Osteoblast (primary cell): ENCODE measurements at places on chromosomes 11 and 22. TPM values are rescaled to one million over a fixed set of nuclear protein-coding genes. Genes with fewer than 3 reads are reported as not detected.

Gene OR4C16
- total RNA-seq: not detected in 2 replicates

Gene HBE1
- not detected in 2 replicates for total RNA-seq

Gene CBLIF
- not detected in 2 replicates for total RNA-seq

Gene GRAP2
- total RNA-seq: not detected in 2 replicates

DNA sequence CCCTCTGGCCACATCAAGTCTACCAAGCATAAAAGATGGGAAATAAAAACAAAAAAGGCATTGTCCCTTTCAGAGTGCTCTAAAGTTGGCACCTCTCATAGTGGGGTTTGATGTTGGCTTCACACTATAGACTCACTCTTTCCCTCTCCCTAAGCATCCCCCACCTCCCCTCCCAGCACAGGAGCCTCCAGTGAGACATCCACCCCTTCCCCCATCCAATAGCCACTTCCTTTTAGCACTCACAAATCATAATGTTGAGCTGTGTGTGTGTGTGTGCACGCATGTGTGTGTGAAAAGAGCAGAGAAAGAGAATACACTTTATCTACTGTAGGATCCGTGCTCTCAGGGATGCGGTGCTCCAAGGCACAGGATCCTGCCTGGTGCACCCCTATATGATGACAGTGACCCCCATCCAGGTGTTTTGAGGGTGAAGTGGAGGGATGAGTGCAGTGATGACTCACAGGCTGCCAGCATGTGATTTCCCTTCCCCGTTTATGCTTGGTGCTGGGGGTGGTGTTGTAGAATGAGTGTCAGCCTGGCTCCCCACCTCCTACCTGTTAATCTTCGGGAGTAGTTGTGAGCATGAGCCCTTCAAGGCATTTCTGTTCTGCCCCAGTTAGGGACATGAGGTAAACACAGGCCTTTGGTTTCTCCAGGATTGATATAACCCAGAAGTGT lies 235.2 kb upstream of the B3GAT1 start:
- DNase-seq: no peak

- no peak for DNase-seq
Measured at GRCh38 chr22:37378642-37379058, 48.6 kb downstream of the ELFN2 start.

DNA sequence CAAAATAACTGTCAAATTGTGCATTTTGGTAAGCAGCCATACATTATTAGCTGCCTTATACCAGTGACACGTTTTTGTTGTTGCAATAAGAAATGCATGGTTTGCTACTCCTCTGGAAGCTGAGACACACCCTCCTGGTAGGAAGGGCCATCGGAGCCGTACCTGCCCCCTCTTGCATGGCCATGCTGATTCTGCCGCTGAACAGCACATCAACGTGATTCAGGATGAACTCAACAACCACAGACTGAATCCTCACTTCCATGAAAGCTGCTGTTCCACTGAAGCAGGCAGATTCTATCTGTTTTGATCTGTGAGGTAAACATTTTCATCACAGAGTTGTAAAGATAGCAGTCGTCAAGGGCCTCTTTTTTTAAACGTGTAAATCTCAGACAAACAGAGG lies 38.6 kb upstream of the TP53AIP1 start:
- no peak for DNase-seq

DNA sequence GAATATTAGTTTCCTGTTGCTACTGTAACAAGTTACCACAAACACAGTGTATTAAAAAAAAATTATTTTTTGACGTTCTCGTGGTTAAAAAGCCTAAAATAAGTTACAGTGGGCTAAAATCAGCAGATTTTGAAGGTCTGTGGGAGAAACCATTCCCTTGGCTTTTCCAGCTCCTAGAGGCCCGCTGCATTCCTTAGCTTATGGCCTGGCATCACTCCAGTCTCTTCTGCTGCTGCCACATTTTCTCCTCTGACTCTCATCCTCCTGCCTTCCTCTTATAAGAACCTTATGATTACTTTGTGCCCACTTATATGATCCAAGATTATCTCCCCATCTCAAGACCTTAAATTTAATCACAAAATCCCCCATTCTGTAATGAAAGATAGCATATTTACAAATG lies 392.7 kb downstream of the GUCY1A2 start:
- DNase-seq: no peak

DNA sequence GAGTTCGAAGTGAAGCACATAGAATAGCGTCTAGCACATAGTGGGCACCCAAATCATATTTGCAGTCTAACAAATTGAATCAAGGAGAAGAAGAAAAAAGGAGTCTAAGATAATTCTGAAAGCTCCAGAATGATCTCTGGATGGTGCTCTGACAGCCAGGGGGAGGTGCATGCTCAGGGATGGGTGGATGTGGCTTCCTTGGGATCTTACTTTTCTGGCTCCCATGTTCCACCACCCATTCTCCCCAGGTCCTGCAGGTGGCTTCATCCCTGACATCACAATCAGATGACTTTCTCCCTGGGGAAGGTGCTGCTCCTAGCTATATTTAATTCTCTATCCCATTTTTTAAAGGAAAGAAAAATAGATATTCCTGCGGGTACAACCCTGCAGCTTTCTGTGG lies 381.9 kb downstream of the CADM1 start:
- DNase-seq: no peak

GRCh38 chr11:120235024-120235628 lies 4.8 kb upstream of the POU2F3 start:
- DNase-seq: peak; percentile 94

DNA sequence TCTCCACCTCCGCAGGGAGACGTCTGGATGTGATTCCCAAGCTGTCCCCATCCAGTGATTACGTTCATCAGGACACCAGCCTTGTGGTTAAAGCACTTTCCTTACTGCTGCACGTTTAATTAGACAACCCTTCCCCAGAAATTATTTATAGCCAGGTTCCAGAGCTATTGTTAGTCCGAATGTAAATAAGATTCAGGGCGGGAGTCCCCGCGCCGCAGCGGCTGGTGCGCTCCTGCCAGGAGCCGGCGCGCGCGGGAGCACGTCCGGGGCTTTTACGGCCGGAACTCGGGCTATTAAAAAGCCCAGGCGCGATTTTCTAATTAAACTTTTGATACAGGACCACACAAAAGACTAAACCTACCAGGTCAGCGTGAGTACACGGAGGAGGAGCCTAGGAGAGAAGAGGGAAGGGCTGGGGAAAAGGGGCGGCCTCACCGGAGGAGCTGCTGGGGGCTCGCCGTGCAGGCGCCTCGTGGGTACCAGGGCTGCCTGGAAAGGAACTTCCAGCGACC lies 538.3 kb downstream of the OPCML start:
- DNase-seq: no peak

DNA sequence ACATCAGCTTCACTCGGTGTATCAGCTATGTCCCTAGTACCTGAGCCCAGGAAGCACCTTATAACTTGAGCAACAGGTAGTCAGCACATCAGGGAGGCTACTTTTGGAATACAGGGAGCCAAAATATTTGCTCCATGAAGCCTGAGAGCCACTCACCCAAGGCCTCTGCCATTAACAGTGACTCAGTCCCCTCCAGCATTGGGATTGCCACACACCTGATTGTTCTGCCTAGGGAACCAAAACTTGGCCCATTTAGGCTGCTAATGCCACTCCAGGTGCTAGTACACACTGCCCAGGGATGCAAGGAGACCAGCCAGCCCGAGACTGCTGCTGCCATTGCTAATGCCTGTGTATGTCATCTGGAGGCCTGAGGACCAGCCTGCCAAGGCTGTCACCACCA lies 773.6 kb upstream of the TENM4 start:
- no peak for DNase-seq

- peak; percentile 100 for DNase-seq
Measured at GRCh38 chr22:21735200-21736083, at the start of gene YPEL1. Gene YPEL1 (minus strand): TSS chr22:21735794. CDS start chr22:21710744, 25,050 bp downstream.

DNA sequence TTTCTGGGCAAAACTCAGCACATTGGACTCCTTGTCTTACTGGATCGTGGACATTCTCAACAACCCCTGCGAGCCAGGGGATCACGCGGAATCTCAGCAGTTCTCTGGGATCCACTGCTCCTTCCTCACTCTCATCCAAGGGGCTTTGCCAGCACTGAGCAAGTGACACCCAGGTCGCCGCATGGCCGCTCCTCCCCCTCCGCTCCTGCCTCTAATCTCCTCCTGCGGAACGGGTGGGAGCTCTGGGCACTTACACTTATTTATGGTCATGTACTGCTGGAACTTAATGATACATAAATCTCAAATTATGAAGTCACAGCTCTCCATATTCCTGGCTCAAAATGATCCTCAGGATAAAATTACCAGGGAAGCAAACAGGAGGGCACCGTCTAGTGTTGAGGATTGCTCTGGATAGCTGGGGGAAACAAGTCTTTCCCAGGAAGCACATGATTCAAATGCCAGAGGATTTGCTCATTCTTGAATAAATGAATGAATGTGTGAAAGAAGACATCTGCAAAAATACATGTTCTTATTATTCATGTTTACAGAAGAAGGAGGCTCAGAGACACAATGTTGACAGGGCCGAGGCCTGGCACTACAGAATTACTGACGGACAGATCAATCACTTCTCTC lies 1077.3 kb downstream of the TBC1D22A start:
- DNase-seq: no peak

GRCh38 chr11:101894505-101894904 lies 20.3 kb upstream of the CEP126 start:
- peak; percentile 39 for DNase-seq

GRCh38 chr22:23248583-23248982 lies 68.3 kb downstream of the BCR start:
- peak; percentile 82 for DNase-seq

DNA sequence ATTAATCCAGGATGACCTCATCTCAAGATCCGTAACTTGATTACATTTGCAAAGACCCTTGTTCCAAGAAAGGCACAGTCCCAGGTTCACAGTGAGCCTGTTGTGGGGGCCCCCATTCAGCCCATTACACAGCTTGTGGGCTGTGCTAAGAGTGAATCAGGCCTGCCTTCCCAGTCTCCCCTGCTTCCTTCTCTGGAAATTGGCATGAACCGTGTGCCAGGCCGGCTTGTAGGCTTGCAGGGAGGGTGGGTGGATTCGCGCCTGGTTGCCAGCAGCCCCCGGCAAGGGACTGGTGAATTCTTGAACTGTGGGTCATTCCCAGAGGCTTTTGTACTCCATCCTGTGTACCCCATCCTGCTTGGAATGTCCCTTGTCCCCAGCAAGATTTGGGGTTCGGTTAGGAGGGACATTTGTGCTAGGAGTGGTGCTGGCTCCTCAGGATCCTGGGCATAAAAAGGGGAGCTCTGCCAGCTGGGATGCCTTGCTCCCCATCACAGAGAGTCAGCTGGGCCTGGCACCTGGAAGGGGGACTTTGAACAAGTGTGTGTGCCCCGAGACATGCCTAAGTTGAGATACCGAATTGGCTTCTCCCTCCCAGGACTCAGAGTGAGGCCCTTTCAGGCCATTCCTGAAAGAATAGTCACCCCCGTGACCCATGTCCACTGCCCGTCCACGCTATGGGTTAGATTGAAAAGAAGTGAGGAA lies 818.2 kb downstream of the BRD1 start:
- DNase-seq: peak; percentile 38

DNA sequence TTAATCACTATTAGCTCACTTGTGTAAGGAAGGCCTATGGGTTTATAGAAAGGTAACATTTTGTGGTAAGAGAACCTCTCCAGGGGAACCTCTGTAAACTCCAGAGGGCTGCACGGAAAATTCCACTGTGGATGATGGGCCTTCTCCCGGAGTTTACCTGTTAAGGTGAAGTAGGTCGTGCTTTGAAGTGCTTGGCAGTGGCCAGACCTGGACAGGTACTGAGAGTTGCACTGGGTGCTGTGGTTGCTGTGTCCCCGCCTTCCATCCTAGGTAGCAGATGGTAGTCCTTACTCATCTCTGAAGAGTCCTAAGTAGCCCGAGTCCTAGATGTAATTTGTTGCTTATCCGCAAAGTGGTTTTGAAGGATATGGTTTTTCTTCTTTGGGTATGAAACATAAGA lies 133.4 kb downstream of the TEAD1 start:
- no peak for DNase-seq

- no peak for DNase-seq
Measured at GRCh38 chr11:125999234-125999880, 53.5 kb downstream of the VSIG10L2 start.

GRCh38 chr11:30436801-30437200 lies 113.9 kb downstream of the ARL14EP start:
- no peak for DNase-seq

- DNase-seq: peak; percentile 47
Measured at GRCh38 chr11:64342869-64343745, 3.1 kb downstream of the CCDC88B start.

- peak; percentile 56 for DNase-seq
Measured at GRCh38 chr11:34065505-34066203, 14.1 kb downstream of the CAPRIN1 start.

GRCh38 chr11:79493555-79494171 lies 52.8 kb upstream of the TENM4 start:
- DNase-seq: peak; percentile 93

- peak; percentile 63 for DNase-seq
Measured at GRCh38 chr22:47292546-47293320, 530.3 kb downstream of the TBC1D22A start.

DNA sequence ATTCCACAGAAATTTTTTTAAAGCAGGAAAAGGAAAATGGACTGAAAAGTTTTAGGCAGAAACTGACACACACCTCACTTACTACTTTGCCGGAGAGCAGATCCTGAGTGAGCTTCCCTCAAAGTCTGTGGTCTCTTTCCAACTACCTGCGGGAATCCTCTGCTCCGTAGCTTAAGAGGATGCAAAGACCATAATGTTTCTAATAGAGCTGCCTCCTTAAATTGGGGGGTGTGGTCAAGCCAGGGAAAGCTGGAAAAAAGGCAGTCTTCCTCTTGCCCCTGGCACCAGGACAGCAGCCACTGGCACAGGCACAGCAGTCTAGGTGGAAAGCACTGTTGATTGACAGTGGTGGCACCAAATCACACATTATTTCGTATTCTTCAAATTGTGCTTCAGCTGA lies at the start of gene ETS1:
ETS1 (minus strand) TSS at position 144 of the 400 bp plus-strand sequence. CDS start 14,428 bp downstream, outside the sequence.
- no peak for DNase-seq

DNA sequence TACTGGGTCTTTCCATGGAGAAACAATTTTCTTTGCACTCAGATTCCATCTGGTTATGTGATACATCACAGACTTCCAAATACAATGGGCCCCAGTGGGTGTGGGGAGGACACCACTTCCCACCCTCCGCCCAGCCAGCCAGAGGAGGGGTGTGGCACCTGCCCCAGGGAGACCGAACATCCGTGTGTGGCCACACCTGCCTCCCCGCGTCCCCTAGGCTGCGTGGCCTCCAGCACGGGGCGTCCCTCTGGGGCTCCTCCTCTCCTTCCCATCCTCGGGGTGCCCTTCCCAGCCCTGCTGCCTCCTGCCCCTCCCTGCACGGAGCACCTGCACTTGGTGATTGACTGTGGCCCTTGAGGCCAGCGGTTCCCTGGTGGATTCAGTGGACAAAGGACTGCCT lies 49.1 kb downstream of the CERK start:
- DNase-seq: no peak
